Activated CD8-positive, alpha-beta T cell treated with anti-CD3 and anti-CD28 coated beads, Interleukin-2, amount 10 ng/mL, durations not matched to agents 7 days and 5 days (primary cell): ENCODE measurements at places on chromosomes 3 and 15. TPM values are rescaled to one million over a fixed set of nuclear protein-coding genes. Genes with fewer than 3 reads are reported as not detected.

- peak; percentile 80 for DNase-seq
Observed at GRCh38 chr3:46098319-46098761, 71.1 kb upstream of the XCR1 start.

DNA sequence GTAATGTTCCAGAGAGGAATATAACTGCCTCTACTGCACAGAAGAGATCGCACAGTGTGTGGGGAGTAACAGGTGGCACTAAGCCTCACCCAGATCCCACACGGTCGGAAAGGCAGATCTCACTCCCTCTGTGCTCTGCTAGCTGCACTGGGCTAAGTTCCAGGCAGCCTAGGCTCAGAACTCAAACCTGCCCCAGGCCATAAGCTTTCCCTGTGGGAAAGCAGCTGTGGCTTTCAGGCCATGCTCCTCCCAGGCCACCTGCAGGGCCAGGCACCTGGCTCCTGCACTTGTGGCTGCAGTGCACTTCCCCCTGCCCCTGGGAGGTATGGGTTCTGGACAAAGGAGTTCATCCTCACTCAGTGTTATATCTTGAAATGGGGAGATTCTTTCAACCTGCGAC lies 27.5 kb downstream of the PCCB start:
- no peak for DNase-seq

The FOXB1 gene
- 0.50 TPM for total RNA-seq

DNA sequence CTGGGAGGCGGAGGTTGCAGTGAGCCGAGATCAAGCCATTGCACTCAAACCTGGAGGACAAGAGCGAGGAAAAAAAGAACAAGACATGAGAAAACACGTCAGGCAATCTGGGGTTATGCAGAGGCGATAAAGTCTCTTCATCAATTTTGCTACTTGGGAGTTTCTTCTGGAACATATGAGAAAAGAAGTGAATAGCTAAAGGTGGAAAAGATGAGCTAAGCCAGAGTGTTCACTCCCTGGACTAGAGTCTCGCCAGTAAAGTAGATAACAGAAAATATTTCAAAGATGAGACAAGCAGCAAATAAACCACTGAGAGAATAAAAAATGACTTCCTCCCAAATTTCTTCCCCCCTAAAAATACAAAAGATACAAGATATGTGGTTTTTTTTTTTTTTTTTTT lies 188.4 kb upstream of the HES1 start:
- no peak for DNase-seq

The TNFSF10 gene
- 108 TPM for total RNA-seq

- DNase-seq, result no peak
Observed at GRCh38 chr3:114274929-114275328, 18.9 kb upstream of the TIGIT start.

GRCh38 chr15:32979710-32980109 lies 214.8 kb downstream of the FMN1 start:
- DNase-seq, result no peak

GRCh38 chr3:177689869-177690268 lies 492.6 kb upstream of the TBL1XR1 start:
- DNase-seq, result no peak

- DNase-seq, result no peak
Observed at GRCh38 chr15:83209333-83209732, 1.7 kb upstream of the HDGFL3 start.

The TGM4 gene
- total RNA-seq, result not detected

The TRPM1 gene
- total RNA-seq, result not detected

DNA sequence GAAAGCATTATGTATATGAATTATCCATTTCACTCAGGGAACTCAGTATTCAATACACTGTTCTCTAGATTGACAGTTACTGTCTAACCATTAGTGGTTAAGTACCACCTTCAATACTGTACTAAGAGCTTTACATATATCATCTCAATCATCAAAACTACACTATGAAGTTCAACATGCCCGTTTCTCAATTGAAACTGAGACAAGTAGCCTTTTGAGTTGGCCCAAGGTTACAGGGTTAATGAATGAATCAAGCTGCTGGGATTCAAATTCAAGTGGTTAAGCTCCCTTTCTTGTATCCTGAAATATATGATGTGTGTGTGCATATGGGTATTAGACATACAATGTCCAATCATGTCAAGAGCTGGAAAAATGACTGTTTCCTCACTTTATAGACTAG lies 5.8 kb downstream of the TASOR start:
- DNase-seq, result no peak

The MINAR1 gene
- total RNA-seq, result 0.57 TPM

DNA sequence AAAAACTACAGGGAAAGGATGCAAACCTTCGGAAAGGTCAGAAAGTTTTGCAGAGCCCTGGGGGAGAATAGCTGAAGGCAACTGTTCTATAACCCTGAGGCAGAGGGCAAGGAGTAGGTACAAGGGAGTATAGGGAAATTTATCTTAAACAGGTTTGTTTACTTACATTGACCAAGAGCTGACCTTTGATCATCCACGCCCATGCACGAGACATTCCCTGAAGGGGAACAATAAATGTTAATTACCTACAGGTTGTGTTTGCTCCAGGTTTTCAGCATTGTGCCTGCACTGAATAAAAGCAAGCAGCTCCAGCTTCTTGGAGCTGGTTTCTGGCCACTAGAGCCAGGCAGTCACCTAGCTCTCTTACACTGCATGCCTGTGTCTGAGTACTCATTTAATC lies 524.5 kb upstream of the TGFBR2 start:
- DNase-seq, result no peak

The P2RY1 gene
- 0.44 TPM for total RNA-seq
